Activated CD4-positive, alpha-beta T cell treated with anti-CD3 and anti-CD28 coated beads, Interleukin-2, amount 10 ng/mL, durations not matched to agents 24 days and 14 days (primary cell): ENCODE measurements at places on chromosomes 5 and 9. TPM values are rescaled to one million over a fixed set of nuclear protein-coding genes. Genes with fewer than 3 reads are reported as not detected.

Gene WDR31
- 2.2 and 2.7 TPM in 2 replicates for total RNA-seq

GRCh38 chr5:11973469-11973868 lies 69.2 kb upstream of the CTNND2 start:
- DNase-seq, result no peak

Gene NIM1K
- total RNA-seq, result 0.82 and 0.97 TPM in 2 replicates

Gene SEC16A
- total RNA-seq, result 79.2 and 81.2 TPM in 2 replicates

- no peak for DNase-seq
These were observed 18.0 kb downstream of the DNLZ start for GRCh38 chr9:136345281-136346156.

GRCh38 chr5:33367416-33367815 lies 73.3 kb upstream of the TARS1 start:
- DNase-seq, result no peak

Gene PCDHAC1
- total RNA-seq, result not detected in 2 replicates
